ENCODE measurements at places on chromosomes 5 and 9.

- no peak for DNase-seq
Observed at GRCh38 chr9:76654575-76654974, 109.7 kb upstream of the PCA3 start.

DNA sequence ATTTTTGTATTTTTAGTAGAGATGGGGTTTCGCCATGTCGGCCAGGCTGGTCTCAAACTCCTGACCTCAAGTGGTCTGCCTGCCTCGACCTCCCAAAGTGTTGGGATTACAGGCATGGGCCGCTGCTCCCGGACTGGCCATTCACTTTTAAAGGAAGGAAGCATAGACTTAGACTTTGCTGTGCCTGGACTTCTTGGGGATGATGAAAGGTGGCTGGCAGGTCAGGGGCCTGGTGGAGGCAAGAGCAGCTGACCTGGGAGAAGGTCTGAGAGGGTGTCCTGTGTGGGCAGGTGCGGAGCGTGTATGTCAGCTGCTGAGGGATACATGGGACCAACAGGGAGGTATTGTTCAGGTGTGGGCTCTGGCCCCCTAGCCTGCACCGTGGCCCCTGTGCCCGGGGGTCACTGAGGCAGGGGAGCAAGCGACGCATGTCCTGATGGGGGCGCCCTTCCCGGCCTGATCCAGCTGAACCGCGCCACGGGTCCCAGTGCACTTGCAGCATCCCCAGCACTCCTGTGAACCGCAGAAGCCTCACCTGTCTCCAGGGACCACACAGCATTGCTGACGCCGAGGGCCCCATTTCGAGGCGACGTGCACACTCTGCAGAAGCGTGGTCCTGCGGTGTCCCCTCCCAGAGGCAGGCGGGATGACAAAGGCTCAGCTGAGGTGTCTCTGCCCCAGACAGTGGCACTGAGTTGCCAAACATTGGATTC is 23.1 kb downstream of the NDUFS6 start:
- no peak for DNase-seq

- no peak for DNase-seq
Observed at GRCh38 chr9:109705515-109705914, 74.5 kb upstream of the PALM2AKAP2 start.

DNA sequence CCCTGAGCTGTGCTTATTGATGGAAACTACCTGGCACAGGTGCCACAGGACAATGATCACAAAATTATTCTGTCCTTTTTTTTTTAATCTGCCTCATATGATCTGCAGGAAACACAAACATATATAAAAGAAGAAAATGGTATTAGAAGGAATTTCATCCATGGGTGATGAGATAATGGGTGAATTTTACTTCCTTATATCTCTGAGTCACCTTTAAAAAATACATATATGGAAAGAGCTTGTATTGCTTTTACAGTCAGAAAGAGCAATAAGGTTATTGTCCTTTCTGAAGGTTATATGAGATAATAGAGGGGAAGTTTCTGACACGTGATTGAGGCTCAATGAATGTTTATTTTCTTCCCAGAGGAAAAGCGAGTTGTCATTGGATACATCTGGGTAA is 31.6 kb downstream of the NEURL1B start:
- no peak for DNase-seq

DNA sequence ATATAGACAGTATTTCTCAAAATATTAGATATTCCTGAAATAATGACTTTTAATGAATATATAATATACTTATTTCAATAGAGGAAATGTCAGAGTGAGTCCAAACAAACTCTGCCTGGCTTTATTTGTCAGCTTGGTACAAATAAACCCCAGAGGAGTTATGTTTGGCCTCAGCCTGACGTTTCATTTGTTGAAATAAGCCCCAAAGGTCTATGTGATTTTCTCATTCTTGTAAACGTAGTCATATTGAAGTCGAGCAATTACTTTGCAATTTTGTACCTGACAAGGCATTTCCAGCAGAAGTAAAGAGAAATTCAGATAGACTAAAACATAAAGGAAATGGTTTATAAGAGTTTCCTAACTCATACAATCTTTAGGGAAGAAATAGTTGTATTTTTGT is 57.9 kb downstream of the MCCC2 start:
- no peak for DNase-seq

DNA sequence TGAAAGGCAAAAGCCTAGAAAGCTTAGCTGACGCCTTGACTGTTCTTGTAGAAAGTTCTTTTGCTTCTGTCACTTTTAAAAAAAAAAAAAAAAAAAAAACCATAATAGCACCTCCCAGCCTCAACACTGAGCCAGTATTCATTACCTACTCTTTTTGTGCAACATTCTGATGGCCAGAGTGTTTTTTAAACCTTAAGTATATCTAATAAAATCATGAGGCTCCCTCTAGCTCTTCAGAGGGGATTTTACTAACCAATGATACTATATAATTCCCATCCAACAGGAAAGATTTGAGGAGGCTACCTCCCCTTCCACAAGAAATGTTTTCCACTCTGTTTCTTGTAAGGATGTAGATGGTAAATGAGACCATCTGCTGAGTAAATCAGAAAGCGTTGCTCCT is 3.9 kb downstream of the BNC2 start:
- DNase-seq = no peak

GRCh38 chr5:122256388-122256787 is 55.6 kb upstream of the SNCAIP start:
- DNase-seq = no peak

- no peak for DNase-seq
Observed at GRCh38 chr5:134252671-134253070, 26.8 kb upstream of the PPP2CA start.

DNA sequence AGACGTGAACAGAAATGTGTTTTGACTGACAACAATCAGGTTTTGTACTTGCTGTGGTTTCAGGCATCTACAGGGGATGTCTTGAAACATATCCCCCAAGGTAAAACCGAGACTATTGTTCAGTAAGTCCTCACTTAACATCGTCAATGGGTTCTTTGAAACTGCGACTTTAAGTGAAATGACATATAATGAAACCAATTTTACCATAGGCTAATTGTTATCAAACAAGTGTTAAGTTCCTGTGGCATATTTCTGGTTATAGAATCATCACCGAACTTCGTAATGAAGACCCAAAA is 16.4 kb upstream of the OMD start:
- no peak for DNase-seq

- DNase-seq = peak; percentile 16
Observed at GRCh38 chr9:84667571-84668195, 1.8 kb upstream of the NTRK2 start.

- no peak for DNase-seq
Observed at GRCh38 chr5:119019501-119019900, 31.2 kb upstream of the DTWD2 start.

GRCh38 chr5:157857816-157858526 is 974 bp downstream of the CLINT1 start:
- DNase-seq = peak; percentile 55

- no peak for DNase-seq
Observed at GRCh38 chr5:180251141-180251540, 40.7 kb downstream of the MAPK9 start.

- no peak for DNase-seq
Observed at GRCh38 chr9:36997414-36997813, 36.7 kb downstream of the PAX5 start.

- DNase-seq = no peak
Observed at GRCh38 chr5:154972476-154973080, 31.7 kb downstream of the MRPL22 start.

GRCh38 chr5:111734013-111734412 is 23.0 kb downstream of the NREP start:
- no peak for DNase-seq

DNA sequence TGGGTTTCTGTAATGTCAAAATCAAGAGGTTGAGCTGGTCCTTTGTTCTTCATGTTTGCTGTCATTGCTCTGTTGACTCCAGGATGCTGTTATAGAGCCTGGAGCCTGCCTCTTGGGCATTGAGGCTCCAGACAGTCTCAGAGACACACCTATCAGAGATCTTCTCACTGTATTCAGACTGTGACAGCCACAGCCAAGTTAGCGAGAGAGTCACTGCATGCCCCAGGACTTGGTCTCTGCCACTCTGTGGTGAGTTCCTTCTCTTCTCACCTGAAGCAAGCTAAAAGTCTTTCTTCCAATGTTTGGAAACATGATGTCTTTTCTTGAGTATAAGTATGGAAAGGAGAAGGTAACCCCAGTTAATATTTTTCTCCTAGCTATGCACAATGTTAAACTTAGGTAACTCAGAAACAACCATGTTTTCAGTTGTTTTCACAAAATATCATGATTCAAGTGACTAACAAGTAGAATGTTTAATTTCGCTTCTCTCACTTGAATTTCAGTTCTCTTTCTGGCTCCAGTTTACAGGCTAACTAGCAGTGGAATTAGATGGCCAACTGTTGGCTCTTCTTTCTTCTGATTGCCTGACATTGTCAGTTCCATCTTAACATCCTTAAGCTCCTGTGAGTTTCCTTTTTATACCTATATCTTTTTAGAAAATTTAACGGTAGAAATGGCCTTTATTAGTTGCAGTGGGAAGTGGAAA is 20.6 kb upstream of the ZFYVE16 start:
- no peak for DNase-seq

DNA sequence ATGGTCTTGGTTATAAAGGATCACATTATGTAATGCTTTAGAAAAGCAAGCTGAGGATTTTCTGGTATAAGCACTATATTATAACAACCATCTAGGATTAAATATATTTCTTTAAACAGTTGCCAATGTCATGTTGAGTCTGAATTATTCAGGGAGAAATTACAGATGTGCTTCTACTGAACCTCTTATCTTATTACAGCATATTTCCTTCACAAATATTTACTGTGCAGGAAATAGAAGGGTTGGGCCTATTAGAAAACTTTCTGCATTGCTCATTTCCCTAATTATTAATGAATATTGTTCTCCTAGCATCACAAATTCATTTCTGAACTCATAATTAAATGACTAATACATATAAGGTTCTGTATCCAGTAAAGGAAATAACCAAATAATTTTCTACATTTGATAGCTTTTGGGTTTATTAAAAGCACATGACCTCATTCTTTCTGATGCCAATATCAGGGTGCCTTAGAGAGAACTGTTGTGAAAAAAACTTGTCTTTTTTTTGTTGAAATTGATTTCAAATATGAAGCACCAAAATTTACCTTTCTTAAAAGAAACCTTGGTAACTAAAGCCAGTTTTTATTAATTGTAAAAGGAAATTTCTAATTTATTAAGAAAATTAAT is 476.8 kb upstream of the PTGER4 start:
- no peak for DNase-seq

GRCh38 chr5:138965626-138966025 is 90.5 kb upstream of the LRRTM2 start:
- DNase-seq = no peak

- no peak for DNase-seq
Observed at GRCh38 chr9:136083558-136084062, 11.5 kb downstream of the NACC2 start.

GRCh38 chr9:134891713-134892112 is 11.1 kb downstream of the FCN2 start:
- no peak for DNase-seq

DNA sequence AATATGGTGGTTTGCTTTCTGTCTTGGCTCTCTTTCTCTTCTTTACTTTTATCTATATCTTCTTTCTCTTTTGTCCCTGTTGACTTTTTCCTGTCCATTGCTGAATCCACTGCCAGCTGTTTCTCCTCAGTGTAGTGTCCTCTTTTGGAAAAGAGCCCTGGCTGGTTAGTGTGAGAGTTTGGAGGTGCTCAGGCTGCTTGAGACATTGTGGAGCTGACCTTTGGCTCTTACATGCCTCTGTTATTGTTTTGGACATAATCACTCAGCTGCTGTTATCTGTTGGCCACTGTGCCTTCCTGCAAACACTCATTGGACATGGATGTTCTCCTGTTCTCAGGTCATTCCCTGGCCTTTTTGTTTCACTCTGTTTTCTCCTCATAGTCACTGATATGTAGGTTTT is 295.4 kb upstream of the RIOK2 start:
- DNase-seq = no peak

GRCh38 chr9:110622368-110622767 is 42.8 kb upstream of the SVEP1 start:
- DNase-seq = no peak

DNA sequence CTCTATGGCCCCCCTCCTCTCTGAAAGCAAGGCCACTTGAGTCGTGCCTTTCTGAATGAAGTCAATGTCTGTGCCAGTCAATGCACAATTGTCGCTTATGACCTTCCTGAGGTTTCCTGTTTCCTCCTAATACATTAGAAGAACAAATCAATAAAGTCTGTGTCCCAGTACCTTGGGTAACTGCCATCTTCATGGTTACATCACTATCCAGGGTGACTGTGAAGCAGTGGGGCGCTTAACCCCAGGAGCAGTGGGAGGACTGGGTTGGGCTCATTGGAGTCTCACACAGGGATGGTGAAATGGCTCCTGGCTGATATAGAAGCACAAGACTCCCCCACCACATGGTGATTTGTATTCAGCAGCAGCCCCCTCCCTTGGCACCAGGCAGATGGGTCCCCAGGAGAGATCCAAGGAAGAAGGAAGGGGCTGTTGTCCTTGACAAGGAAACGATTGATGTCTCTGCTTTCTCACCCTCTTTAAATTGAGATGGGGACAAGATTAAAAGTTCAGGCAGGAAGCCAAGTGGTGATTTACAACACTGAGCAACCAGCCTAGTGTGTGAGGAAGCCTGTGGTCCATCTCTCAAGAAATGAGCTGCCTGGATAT is 261.9 kb upstream of the ZNF462 start:
- no peak for DNase-seq

GRCh38 chr5:151427258-151427657 is 20.1 kb upstream of the SLC36A1 start:
- peak; percentile 90 for DNase-seq

DNA sequence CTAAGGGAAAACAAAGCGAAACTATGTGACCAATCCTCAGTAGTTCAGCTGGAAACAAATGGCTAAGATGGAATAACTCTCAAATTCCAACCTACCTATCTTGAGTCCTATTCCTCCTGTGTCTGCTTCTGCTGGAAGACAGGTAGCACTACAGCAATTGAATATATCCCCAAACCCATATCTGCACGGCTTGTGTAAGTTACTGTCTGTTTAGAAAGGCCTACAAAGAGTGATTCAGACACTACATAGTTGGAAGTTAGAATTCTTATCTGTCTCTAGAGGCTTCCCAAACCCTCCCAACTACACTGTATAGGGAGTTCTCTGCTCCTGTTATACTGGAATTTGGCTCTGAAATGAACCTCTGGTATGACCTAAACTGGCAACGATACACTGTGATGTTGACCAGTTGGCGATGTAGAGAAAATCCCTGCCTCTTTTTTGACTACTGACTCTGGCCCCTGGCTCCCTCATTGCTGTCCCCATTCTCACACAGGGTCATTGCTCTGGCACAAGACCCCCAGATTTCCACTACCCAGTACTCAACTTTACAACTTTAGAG is 22.6 kb upstream of the NADK2 start:
- DNase-seq = no peak

DNA sequence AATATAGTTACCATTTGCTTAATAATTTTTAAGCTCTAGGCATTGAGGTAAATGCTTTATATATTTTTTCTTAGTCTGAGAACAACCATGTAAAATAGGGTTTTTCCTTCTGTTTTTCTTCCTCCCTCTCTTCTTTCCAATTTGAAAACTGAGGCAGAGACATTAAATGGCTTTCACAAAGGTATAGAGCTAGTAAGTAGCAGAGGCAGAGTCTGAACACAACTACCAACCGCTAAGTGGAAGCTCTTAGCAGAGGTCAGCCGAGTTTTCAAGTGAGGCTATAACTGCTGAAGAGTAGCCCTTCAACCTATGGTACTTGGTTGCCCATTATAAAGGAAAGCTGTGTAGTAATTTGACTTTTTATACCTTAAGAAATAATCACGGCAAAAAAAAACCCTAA is 187.1 kb downstream of the MEF2C start:
- DNase-seq = no peak

Data from germinal center (tissue), 1 donor.